Ovary (tissue), 10 donors: ENCODE measurements at places on chromosomes 4 and X.
A peak's percentile ranks its signal among the peaks of the same experiment; 100 is the strongest.

DNA sequence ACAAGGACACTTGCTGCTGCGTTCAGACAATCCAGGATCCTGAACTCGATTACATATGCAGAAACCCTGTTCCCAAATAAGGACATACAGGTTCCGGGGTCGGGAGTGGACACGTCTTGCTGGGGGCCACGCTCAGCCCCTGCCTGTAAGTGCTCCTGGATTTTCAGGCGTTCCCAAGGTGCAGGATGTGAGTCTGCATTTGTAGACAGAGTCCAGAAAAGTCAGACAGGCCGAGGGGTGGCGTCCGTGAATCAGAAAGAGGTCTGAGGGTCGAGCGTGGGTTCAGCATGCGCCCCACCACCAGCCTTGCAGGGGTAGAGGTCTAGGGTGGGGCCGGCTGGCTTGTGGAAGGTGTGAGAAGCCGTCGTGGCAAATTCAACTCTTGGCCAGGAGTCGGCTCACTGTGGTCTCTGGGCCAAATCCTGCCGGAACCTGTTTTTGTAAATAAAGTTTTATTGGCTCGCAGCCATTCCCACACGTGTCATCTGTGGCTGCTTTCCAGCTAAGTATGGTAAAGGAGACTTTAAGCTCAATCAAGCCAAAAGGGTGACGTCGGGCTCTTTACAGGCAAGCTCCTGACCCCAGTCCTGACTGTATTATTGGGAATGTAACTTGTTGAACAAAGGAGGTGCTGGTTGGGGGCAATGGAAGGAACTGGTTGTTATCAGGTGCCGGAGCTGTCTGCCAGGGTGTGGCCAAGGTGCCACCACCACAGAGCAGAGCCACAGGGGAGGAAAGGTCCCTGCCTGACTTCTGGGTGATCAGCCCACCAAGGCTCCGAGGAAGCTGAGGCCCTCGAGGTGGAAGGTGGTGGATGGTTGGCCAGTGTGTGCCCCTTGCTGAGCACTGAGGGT lies 7.4 kb downstream of the DOK7 start:
- no peak for DNase-seq

GRCh38 chr4:147285751-147286150 lies 195.1 kb upstream of the EDNRA start:
- no peak for DNase-seq

DNA sequence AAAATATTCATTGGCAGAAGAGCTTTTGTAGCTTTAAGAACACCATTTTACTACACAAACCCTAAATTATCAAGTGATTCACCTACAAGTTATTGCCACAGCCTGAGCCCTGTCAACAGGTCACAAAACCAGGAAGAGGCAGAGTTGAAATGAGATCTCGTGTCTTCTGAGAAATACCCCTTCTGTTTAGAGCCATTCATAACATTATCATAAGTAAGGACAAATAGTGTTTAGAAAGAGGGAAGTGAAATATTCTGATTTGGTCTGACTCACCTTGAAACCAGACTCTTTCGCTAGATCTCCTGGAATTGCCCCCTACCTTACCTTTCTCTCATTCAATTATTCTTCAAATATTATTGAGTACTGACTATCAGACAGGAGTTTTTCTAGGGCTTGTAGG lies 5.9 kb downstream of the ETDB start:
- no peak for DNase-seq

- no peak for DNase-seq
Measured at GRCh38 chr4:3873408-3874027, 107.3 kb downstream of the ADRA2C start.

DNA sequence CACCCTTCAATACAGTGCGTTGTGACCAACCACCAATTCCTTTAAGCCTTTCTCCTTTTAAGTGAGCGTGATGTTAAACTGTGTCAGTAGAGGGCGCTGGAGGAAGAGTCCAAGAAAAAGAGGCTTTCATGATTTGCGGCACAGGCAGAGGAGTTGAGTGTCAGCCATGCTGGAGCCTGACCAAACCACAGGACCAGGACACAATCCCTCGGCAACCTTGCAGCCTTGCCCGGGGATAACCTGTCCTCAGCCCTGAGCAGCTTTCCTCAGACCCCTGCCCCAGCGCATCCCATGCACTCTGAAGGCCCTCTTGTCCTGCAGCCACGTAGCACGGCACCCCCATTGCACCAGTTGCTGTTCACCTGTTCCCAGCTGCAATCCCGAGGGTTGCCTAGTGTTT lies 53.5 kb upstream of the SMIM31 start:
- DNase-seq: no peak

- DNase-seq: no peak
Measured at GRCh38 chrX:4239650-4240540, 526.4 kb upstream of the PRKX start.

- no peak for DNase-seq
Measured at GRCh38 chr4:80259012-80259411, 7.5 kb upstream of the FGF5 start.

- no peak for DNase-seq
Measured at GRCh38 chr4:137641544-137641943, 109.2 kb upstream of the PCDH18 start.

GRCh38 chr4:41656572-41657520 lies 91.7 kb downstream of the PHOX2B start:
- no peak for DNase-seq

- no peak for DNase-seq
Measured at GRCh38 chr4:182306792-182307507, 63.7 kb downstream of the TENM3 start.

DNA sequence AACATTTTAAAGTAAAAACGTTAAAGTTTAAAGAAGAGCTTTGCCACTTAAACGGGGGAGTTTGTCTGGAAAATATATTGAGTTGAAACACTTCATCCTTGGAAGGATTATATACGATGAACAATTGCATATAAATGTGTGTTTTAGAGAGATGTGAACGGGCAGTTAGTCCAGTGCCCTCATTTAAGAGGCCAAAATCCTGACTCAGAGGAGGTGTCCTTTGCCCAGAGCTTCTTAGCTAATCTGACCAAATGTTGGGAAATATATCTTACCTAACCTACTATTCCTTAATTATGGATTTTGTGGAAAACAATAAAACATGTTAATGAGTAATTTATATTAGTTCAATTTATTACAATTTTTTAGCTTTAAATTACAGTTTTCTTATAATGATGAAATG lies 327.2 kb upstream of the DIPK2B start:
- no peak for DNase-seq

DNA sequence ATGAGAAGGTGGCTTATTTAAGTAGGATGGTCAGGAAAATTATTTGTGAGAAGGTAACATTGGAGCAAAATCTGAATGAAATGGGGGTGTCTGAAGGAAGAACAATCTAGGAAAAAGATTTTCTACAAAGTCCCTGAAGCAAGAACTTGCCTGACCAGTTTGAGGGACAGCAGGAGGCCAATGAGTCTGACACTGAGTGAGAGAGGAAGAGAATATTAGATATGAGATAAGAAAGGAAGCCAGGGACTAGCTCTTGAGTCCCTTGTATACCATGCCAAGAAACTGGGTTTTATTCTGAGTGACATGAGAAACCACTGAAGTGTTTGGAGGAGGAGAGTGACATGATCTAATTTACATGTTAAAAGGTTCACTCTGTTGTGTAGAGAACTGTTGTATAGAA lies 1478.9 kb downstream of the RPA4 start:
- DNase-seq: no peak

DNA sequence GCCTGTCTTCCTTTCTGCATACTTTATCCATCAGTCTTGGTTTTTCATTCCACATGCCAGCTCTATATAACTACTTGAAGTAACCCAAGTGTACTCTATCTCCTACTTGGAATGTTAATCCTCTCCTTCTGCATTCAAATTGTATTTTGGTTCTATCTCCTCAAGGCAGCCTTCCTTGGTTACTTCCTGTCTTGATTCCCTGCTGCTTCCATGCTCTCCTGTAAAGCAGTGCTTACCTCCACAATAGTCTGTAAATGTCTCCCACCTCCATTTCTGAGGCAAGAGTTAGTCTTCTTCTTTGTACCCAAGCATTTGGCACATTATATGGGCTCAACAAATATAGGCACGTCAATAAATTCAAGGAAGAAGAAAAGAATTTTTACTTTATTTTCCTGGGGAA lies 298.4 kb downstream of the ARHGAP24 start:
- DNase-seq: no peak

DNA sequence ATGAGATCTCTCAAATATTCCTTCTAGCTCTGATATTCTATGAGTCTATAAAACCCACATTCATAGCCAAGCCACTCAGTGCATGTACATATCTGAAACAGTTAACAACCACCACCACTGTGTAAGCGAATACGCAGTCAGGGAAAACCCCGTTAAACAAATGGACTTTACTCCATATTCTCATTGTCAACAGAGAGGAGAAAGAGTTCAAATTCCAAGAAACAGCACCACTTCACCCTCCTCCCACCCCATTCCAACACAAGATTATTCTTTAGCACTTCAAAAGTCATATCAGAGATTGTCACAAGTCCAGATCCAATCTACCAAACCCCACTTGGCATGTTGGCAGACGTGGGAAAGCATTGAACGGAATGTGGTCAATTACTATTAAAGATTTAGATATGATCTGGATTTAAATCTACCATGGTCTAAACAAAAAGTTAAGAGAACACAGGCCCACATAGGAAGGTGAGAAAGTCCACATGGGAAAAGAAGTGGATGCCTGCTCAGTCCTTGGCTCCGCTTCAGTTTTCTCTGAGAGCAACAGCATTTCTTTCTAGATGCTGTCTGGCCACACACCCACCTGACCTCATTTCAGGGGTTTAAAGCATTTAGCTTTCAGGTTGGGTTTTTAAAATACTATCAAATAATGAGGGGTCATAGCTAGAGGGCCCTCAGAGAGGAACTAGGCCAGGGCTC lies 39.8 kb upstream of the KLHL13 start:
- DNase-seq: no peak

DNA sequence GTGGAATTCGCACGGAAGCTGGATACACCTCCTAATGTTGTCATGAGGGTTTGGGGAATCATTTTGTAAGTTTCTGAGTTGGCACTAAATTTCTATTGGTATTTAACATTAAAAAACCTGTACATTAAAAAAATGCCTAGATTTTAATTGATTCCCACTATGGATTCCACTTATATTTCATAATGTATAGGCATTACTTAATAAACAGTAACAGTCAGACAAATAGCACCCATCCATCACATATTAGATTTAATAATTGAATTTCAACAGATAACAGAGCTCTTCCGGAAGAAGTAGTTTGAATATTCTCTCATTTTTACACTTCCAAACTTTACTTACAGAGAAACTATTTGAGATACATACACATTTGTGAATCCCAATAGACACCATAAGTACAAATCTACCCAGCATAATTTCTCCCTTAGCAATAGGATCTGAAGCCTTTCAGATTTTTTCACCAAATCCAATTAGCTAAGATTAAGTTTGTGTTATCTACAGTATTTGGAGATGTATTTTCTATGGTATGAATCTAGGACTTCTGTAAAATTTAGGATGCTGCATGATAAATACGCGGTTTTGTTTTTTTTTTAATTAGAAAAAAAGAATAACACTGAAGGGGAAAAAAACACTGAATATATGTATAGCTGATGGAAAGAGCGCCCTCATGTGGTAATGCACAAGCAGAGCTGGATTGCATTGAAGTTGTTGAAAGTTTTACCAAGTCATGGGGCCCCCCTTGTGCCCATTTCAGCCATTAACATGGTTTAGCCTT lies 12.2 kb upstream of the ODAM start:
- no peak for DNase-seq

- DNase-seq: no peak
Measured at GRCh38 chr4:82381661-82382296, 8.0 kb upstream of the HNRNPD start.

DNA sequence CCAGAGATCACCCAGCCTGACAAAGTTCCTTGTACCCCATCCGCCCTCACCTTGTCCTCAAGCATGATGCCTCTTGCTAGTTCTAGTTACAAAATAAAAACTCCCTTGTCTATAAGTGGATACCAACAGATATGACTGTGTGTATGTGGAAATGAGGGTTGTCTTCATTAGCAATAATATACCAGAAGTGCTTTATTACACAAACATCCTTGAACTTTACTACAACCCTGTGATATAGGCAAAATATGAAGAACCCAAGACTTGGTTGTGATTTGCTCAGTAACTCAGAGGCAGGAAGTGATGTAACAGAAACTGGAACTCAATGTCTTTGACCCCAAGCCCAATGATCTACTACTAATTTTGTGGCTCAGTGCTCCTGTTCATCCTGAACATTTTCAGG lies 97.6 kb downstream of the AKAP4 start:
- DNase-seq: no peak

DNA sequence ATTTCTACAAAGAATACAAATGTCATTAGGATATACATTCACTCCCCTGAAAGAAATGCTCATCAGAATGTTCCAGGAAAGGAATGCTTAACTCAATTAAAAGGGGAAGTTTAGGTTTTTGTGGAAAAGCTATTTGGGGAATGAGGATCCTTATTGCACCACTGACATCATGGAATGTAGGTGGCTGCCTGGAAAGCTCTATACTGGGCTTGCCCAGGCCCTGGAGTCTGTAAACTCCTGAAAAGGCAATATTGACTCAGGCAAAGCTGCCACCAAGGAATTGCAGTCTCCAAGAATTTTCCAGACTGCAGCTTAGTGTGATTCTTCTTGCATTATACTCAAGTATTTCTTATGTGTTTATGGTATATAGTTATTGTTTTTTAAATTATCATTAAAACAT lies 15.7 kb downstream of the DAPP1 start:
- no peak for DNase-seq

- no peak for DNase-seq
Measured at GRCh38 chr4:48421101-48421500, 62.0 kb upstream of the SLC10A4 start.

DNA sequence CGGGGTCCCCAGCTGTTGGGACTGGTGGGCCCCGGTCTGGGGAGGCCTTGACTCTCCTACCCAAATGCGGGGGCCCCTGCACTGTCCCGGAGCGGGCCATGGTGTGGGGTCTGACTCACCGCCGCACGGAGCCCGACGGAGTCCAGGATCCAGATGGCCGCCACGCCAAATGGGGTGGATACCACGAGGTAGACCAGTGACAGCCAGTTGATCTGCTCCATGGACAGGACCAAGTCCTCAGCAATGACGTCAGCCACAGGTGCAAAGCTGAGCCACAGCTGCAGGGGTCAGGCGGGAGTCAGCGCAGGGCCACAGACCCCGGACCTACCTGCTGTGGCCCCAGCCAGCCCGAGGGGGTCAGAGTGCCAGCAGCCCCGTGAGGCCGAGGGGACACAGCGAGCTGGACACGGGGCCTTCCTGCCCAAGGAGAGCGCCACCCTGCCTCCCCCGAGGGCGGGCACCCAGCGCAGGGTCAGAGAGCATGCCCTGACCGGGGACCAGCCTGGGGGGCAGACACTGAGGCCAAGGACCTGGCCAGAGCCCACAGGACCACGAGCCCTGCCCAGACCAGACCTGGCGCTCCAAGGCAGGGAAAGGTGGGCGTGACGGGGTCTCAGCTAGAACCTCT lies 2.4 kb downstream of the SLC49A3 start:
- peak; percentile 23 for DNase-seq

DNA sequence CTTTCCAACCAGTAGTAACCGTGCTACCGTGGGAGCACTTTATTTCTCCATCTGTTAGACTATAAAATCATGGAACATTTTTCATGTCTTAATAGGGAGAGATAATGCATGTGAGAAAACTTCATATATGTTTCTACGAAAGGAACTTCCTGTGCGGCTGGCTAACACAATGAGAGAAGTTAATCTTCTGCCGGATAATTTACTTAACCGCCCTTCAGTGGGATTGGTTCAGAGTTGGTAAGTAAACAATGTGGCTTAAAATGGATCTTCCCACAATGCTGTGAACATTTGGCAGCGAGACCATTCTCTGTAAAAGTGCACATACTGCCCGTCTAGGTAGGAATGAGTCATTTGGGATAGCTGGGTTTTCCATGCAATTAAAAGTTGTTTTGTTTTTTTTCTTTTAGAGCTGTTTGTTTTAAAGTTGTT lies 29.6 kb downstream of the PDK3 start:
- peak; percentile 19 for DNase-seq

GRCh38 chr4:17332478-17332877 lies 179.4 kb downstream of the QDPR start:
- no peak for DNase-seq
